CD4-positive, alpha-beta T cell treated with Interleukin-10 for 1 hour (primary cell): ENCODE measurements at places on chromosomes 6 and 20.

DNA sequence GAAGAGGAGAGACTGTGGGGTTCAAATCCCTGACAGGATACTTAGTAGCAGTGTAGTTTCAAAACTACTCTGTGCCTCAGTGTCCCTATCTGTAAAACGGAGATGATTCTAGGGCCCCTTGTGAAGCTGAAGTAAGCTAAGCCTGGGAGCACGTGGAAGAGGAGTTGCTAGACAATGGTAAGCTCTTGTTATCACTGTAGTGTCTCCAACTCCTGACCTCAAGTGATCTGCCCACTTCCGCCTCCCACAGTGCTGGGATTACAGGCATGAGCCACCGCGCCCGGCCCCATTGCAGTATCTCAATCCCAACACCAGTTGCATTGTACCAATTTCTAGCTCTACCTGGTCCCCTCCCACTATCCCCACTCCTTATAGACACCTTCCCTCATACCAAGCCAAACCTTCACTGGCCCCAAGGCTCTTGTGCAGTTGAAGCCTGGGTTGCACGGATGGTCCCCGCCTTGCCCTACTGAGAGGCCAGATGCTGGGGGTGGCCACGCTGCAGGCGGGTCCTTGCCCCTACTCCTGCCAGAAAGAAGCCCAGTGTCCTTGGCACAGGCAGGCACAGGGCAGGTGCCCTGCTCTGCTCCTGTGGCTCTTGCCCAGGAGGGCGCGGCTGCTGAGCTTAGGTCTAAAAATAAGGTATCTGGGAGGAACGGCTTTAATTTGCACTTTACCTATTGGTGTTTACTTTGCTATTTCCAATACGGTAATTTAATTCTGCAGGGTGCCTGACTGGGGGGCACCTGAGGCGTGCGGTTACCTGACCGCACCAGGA lies 118.1 kb downstream of the VEGFA start:
- DNase-seq = no peak

DNA sequence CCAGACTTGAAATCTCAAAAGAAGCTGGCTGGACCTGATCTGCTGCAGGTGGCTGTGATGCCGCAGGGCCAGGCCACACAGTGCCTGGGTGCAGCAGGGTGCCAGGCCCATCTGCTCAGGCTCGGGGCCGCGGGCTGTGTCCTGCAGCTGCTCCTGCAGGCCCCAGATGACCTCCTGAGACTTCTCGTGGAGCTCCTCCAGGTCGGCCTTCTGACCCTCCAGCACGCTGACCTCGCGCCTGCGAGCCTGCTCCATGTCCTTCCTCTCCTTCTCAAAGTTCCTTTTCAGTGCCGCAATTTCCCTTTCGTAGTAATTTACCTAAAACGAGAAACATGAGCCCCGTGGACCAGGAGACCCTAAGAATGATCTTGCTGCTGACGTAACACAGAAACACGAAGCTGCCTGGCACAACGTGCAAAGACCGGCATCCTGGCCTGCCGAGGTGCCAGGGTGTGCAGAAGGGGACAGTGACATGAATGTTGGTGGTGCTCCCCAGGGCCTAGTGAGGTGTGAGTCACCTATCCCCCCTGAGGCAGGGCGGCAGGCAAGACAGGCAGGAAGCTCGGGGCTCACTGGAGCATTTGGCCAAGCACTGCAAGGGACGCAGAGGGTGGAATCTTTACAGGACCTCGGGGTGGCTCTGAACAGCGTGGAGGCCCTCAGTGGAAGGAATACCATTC lies 71.6 kb downstream of the GINS1 start:
- no peak for DNase-seq

DNA sequence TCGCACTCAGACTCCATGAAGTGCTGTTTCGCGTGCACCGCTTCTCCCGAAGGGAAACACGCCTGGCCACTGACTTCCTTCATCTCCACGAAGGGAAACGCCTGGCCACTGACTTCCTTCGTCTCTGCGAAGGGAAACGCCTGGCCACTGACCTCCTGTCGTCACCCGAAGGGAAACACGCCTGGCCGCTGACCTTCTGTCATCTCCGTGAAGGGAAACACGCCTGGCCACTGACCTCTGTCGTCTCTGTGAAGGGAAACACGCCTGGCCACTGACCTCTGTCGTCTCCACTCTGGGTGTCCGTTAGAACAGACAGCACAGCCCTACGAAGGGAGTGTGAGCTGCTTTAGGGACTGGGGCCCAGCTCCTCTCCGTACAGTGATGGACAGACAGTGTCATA lies 17.1 kb upstream of the ADRM1 start:
- DNase-seq = no peak

DNA sequence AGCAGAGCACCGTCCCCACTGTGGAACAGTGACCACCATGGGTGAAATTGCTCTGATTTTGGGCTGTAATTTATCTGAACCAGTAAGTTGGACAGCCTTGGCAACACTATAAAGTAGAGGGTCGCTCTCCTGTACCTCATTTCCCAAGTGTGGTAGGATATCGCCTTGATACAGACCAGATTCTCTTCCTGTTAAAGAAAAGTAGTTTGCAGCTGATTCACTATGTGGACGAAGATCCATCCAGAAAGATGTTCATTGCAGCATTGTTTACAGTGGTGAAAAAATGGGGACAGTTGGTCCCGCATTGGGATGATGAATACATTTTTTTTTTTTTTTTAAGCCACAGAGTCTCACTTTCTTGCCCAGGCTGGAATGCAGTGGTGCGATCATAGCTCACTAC lies 74.3 kb downstream of the SLX4IP start:
- DNase-seq = no peak

DNA sequence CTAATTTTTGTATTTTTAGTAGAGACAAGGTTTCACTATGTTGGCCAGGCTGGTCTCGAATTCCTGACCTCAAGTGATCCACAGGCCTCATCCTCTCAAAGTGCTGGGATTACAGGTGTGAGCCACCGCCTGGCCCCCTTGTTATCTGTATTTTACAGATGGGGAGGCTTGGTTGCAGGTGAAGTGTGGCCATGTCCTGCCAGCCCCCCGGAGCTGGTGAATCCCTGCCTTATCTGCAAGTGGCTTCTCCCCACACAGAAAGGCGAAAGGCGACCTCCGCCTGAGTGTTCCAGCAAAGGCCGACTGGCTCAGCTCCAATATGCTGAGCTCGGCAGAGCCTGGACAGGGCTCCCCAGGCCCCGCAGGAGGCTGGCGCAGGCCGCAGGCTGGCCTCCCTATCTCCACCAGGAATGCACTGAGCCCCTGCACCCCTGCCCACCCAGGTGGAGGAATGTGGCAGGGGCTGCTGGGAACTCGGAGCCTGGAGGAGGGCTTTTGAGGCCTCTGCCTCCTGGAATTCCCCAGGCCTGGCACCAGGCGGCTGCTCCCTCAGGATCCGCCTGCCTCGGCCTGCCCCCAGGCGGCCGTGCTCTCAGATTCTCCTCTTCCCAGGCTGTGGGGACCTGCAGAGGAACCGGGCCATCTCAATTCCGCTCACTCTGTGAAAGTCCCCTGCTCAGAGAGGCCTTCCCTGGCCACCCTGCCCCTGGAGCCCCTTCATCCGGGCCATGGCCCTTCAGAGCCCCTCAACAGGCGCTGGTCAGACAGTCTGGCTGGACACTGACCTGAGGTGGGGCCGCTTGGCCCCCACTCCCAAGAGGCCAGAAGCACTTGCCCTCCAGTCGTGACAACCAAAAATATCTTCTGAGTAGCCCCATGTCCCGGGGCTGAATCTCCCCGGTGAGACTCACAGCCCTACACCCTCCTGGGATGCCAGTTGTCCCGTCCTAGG lies 9.3 kb upstream of the LAMA5 start:
- no peak for DNase-seq

GRCh38 chr6:33173535-33174180 lies 18.6 kb downstream of the COL11A2 start:
- DNase-seq = no peak

DNA sequence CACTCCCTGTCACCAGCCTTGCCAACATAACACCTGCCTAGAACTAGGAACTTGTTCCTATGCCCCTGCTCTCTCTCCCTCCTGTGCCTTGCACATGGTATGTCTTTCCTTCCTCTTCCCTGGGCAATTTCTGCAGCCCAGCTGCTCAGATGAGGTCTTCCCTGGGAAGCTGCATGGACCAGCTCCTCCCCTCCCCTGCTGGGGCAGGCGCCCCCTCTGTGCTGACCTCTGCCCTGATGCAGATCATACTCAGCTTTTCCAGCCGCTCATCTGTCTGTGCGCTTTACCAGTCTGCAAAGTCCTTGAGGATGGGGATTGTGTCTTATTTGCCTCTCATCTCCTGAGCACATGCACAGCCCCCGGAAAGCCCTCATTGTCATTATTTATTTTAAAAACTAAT lies 161.8 kb downstream of the SCML4 start:
- DNase-seq = no peak

- no peak for DNase-seq
Measured at GRCh38 chr6:64041373-64041772, 405.8 kb downstream of the PHF3 start.

DNA sequence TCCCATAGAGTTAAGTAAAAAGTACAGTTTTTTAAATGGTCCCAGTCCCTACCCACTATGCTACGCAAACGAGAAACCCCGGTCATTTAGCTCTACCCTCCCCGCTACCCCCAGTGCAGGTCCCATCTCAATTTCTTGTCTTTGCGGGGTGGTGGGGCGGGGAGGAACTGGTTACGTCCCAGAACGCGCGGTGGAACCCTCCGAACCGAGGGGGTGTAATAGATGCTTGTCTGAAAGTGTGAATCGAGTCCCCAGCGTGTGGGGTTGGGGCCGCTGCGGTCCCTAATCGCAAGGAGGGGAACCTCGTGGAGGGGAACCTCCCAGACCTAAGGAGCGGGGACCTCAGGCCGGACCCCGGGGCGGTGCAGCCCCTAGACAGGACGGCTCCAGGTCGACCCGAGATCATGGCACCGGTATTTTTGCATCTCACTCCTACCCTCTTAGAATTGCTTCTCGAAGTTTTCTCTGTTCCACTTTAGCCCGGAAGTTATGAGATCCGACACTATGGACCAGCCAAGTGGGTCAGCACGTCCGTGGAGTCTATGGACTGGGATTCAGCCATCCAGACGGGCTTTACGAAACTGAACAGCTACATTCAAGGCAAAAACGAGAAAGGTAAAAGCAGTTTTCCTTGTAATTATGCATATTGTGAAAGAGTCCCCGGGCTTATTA lies 779 bp downstream of the HEBP2 start:
- DNase-seq = peak; percentile 38

DNA sequence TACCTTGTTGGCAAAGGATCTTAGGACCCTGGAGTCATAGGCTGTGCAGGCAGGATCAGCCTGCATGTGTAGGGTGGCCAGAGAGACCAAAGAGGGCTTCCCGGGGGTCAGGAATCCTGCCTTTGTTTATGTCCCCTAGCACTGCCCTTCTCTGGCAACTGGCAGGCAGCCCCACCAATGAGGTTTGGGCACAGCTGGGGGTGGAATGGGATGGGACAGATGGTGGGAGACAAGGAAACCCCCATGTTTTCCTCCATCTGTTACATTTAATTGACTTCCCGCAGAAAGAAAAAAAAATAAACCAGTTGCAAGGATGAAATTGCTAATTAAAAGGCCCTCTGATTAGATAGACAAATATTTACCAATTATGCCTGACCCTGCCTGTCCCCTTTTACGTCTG lies 27.6 kb downstream of the CD40 start:
- no peak for DNase-seq

DNA sequence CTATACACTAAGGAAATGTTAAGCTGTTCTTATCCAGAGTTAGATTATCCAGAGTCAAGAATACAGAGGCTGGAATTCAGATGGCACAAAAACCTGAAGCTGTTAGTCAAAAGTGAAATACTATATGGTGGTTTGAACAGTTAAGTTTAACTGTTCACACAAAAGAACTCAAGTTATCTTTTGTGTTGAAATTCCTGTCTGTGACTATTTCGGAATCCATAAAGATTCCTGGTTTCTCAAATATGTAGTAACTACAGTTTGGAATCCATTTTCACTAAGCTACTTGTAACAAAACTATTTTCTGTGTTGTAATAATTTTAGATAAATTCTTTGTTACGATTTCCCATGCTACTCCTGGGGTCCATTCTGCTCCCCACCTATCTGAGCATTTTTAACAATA lies 24.5 kb downstream of the FIG4 start:
- no peak for DNase-seq

DNA sequence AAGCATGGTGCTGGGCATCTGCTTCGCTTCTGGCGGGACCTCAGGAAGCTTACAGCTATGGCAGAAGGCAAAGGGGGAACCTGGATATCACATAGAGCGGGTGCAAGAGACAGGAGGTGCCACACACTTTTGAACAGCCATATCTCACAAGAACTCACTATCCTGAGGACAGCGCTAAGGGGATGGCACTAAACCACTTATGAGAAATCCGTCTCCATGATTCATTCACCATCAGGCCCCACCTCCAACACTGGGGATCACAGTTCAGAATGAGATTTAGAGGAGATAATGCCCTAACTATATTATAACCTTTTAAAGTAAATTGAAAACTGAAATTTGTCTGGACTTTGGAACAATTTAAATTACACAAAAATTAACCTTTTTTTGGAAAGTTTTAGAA lies 37.8 kb upstream of the SUMO4 start:
- no peak for DNase-seq

DNA sequence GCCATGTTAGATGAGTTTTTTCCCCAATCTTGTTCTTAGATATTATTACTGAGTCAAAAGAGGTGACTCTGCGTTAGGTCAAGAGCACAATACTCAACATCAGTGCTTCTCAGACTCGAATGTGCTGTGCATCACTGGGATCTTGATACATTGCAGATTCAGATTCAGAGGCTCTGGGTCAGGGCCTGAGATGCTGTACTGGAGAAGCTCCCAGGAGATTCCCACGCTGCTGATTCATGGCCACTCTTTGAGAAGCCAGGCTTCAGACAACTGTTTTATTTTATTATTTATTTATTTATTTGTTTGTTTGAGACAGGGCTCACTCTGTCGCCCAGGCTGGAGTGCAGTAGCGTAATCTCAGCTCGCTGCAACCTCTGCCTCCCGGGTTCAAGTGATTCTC lies 41.4 kb upstream of the ARID1B start:
- DNase-seq = no peak

GRCh38 chr20:33948480-33948879 lies 45.2 kb upstream of the RALY start:
- no peak for DNase-seq

- DNase-seq = no peak
Measured at GRCh38 chr20:51758978-51759544, 9.1 kb downstream of the ATP9A start.

DNA sequence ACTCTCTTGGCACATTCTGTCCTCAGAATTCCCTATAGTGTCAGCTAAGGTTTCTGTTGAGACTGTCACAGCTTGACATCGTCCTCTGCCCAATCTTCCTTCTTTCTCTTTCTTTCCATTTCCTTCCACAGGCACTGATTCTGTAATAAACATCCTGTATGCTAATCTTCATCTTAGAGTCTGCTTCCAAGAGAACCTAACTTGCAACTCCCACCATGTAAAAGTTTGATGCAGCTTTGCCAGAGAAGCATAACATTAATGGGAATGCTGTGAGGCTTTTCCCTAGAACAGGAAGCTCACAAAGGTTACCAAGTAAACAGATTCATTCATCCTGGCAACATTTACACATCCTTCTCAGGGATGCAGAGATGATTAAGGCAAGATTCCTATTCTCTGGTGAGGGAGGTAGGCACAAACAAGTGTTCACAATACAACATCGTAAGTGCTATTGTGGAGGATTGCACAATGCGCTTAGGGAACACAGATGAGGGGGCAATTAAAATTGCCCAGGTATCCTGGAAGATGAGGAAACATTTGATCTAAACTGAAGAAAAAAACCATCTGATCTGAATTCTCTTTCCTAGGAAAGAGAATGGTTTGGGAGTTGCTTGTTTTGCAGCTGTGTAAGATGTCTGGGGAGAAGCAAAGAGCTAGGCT lies 74.7 kb downstream of the GRM1 start:
- no peak for DNase-seq
